ENCODE measurements at places on chromosomes 3 and 15. TPM values are rescaled to one million over a fixed set of nuclear protein-coding genes. Genes with fewer than 3 reads are reported as not detected.

The IL12A gene
- not detected for total RNA-seq

The PCLAF gene
- total RNA-seq: 1.6 TPM

The ANKRD63 gene
- not detected for total RNA-seq

The NEO1 gene
- 23.3 TPM for total RNA-seq

The TM4SF18 gene
- total RNA-seq: 4.1 TPM

The PPM1L gene
- 243 TPM for total RNA-seq

- no peak for DNase-seq
Observed at GRCh38 chr3:36954452-36955134, 9.7 kb upstream of the TRANK1 start.

- DNase-seq: no peak
Observed at GRCh38 chr3:177960014-177960413, 576.2 kb upstream of the KCNMB2 start.

GRCh38 chr3:102174832-102175374, 259.9 kb upstream of the ZPLD1 start:
- DNase-seq: no peak

DNA sequence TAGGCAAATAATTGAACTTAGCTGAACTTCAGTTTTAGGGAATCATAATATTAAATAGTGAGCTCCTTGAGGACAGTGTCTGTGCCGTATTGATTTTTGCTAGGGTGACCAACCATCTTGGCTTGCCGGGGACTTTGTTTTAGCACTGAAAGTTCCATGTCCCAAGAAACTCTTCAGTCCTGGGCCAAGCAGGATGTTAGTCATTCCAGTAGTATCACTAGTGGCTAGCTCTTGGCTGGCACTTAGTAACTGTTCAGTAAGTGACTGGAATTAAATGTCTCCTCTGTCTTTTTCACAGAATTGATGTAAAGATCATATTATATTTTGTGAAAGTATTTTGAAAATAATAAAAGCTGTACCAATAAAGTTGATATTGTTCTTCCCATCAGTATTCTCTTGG, 42.3 kb downstream of the RSRC1 start:
- DNase-seq: no peak

DNA sequence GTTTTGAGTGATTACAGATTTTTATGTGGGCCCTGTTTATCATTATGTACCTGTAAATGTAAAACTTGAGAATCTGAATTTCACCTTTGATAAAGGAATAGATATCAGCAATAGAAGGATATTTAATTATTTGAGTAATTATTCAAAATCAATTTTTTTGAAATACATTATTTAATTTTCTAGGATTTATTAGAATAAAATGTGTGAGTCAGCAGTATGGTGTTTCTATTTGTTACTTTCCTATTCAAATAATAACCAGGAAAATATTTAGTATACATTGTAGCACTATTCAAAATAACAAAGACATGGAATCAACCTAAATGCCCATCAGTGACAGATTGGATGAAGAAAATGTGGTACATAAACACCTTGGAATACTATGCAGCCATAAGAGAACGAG, 22.1 kb downstream of the CAPN7 start:
- DNase-seq: no peak

DNA sequence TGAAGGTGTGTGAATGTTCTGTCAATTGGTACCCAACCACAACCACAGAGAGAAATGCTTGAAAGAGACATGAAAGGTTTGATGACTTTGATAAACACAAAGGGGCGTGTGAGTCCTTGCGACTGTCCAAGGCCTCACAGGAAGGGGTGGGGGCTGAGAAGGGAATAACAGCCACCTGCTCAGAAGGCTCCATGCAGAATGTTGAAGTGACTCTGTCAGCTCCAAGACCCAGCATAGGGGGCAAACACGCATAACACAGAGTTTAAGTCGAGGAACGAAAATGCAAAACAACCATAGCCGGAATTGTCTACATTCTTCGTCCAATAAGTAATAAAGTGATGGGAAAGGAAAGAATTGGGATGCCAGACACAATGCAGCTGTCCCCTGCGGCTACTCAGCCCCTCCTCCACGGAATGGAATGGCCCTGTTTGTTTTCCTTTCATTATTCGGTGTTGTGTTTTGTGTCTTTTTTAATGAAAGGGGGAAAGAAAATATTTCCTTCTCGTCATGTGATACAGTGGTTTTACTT, 19.9 kb downstream of the TMEM212 start:
- no peak for DNase-seq

DNA sequence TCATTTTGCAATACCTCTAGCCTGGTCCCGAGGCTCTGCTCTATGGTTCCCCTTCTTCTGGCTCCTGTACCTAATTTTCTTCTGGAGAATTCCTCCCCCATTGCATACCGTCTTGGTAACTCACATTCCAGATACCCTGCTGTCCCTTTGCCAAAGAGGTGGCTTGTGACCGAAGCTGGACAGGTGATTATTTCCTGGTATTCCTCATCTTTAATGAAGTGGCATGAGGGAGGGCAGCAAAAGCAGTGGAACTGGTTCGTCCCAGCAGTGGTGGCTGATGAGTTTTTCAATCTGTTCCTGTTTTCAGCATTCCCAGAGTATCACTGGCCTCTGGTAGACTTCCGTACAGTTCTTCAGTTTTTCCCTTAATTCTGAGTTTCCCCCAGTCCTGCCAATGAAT, 186.2 kb upstream of the CADPS start:
- no peak for DNase-seq

GRCh38 chr15:48781017-48781416, 29.9 kb downstream of the CEP152 start:
- no peak for DNase-seq

- no peak for DNase-seq
Observed at GRCh38 chr3:115218859-115219258, 71.8 kb upstream of the ZBTB20 start.

All from gastrocnemius medialis (tissue), 4 donors.